Left lobe of liver (tissue), 2 donors: ENCODE measurements at places on chromosomes 13 and 19. TPM values are rescaled to one million over a fixed set of nuclear protein-coding genes. Genes with fewer than 3 reads are reported as not detected.

GRCh38 chr13:46057256-46058015 is 4.9 kb upstream of the ZC3H13 start:
- DNase-seq = no peak

- DNase-seq = no peak
Observed at GRCh38 chr19:5356428-5356827, 15.8 kb upstream of the PTPRS start.

DNA sequence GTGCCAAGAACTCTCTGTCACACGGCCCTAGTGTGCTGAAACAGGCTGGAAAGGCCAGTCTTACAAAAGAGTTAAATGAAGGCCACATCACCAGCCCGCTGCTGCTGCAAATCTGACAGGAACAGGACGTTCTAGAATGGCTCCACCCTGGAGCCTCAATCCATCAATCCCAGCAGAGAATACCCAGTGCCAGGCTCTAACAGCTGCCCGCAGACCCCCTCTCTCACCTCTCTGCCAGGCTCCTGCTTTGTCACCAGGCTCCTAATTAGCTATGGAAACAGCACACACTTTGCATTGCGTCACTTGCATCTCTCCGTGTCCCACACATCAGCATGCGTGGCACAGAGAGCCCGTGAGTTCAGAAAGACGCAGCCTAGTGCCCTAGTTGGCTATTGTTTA is 314.1 kb downstream of the FOXO1 start:
- peak; percentile 69 for DNase-seq

Gene CRB3
- total RNA-seq = 25.9 TPM

DNA sequence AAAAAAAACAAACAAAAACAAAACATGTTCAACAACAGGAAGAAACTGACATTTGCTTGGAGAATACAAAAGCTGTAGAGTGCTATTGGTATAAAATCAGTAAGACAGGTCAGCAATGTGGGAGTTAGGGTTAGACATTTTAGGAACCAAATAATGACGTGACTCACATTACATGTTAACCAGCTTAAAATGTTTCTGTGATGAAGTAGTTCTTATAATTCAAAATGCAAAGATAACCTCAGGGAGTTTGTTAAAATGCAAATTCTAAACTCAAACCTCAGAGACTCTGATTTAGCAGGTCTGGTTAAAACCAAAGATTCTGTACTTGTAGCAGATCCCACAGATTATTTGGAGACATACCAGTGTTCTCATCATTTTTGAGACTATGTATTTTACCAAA is 549.4 kb upstream of the SLITRK1 start:
- no peak for DNase-seq

- no peak for DNase-seq
Observed at GRCh38 chr13:95955255-95955654, 97.9 kb downstream of the UGGT2 start.

DNA sequence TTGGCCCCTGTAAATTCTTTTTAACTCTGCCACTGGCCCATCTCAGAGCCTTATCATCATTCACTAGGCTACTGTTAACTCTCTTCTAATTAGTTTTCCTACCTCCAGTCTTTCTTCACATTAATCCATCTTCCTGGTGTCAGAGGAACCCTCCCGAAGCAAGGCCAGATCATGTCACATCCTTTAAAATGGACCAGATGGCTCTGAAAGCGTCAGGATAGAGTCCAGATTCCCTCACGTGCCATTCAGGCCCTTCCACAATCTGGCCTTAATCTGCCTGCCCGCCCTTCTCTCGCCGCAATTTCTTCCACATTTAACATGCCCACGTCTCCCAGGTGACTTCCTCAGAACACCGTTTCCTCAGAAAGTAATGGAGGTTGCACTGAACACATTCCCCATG is 86.5 kb downstream of the RFC3 start:
- no peak for DNase-seq

- no peak for DNase-seq
Observed at GRCh38 chr19:46722004-46722380, 5.1 kb upstream of the PRKD2 start.

Gene ZNF442
- total RNA-seq = 2.6 TPM

- no peak for DNase-seq
Observed at GRCh38 chr19:45953676-45954075, 20.0 kb downstream of the NOVA2 start.

Gene ZSCAN22
- total RNA-seq = 2.4 TPM

- DNase-seq = no peak
Observed at GRCh38 chr19:31583148-31583547, 233.9 kb upstream of the TSHZ3 start.

DNA sequence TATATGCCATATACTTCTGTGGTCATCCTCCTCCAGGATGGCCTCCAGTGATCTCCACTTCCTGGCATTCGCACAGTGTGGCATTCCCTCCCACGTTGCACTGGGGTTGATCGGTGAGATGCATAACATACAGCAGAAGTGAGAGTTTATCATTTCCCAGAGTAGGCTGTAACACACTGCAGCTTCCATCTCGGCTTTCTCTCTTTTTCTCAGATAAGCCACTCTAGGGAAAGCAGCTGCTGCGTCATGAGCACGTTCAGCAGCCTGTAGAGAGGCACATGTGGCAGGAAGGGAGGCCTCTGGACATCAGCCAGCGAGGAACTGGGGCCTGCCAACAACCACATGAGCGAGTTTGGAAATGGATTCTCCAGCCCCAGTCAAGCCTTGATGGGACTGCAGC is 807.1 kb downstream of the DIAPH3 start:
- DNase-seq = peak; percentile 59
